ENCODE measurements at places on chromosomes 6 and 20.

- no peak for DNase-seq
Measured at GRCh38 chr20:14729390-14729789, 392.0 kb upstream of the FLRT3 start.

DNA sequence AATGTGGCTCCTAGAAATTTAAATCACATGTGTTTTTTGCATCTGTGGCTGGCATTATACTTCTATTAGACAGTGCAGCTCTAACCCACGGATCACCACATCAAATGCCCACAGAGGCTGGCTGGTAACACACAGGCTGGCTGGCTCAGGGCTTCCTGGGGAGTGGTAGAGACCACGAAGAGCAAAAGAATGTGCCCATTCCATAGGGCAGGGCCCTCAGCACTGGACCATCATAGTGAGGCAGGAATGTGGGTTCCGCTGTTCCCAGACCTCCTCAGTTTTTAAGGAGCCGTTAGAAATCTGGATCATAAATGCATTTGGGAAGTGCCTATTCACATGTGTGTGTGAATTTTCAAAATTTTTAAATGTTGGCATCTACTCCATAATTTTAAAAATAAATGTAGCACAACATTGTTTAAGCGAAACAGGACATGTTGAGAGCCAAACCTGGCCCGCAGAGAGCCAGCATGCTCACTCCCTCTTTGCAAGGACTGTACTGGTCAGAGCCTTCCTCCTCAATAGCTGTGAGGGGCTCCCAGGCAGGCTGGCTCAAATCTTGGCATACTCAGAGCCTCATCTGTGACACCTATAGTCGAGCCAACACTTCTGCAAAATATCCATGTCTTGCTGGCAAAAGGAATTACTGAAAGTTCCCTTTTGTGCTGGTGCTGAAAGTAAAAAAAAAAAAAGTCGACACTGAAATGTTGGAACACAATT, 190.5 kb downstream of the FNDC1 start:
- no peak for DNase-seq

- no peak for DNase-seq
Measured at GRCh38 chr6:152122434-152122833, 315.0 kb downstream of the ESR1 start.

GRCh38 chr20:20277894-20278335, 90.0 kb upstream of the INSM1 start:
- no peak for DNase-seq

GRCh38 chr6:124056407-124057334, 253.0 kb downstream of the NKAIN2 start:
- no peak for DNase-seq

DNA sequence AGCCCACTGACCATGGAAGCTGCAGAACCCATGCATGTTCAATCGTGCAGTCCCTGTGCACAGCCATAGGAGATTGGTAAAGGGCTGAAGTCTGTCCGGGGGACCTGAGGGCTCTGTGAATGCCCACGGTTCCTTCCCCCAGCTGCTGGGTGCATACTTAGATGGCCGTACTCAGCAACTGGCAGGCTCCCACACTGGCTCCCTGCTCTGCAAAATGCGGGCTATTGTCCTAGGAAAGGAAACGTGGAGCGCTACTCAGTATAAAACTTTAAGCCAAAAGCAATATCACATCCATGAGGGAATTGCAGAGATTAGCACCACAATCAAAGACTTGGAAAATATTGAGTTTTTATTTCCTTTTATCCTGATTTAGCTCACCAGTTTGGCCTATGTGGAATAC, 202.0 kb downstream of the WDR27 start:
- DNase-seq, result no peak

Measured in epithelial cell of proximal tubule (primary cell).